ENCODE measurements at places on chromosomes 7 and 10.

- DNase-seq: no peak
Observed at GRCh38 chr7:149620961-149621360, 123.4 kb upstream of the ZNF746 start.

- DNase-seq: no peak
Observed at GRCh38 chr10:103512166-103512565, 18.7 kb downstream of the NEURL1 start.

DNA sequence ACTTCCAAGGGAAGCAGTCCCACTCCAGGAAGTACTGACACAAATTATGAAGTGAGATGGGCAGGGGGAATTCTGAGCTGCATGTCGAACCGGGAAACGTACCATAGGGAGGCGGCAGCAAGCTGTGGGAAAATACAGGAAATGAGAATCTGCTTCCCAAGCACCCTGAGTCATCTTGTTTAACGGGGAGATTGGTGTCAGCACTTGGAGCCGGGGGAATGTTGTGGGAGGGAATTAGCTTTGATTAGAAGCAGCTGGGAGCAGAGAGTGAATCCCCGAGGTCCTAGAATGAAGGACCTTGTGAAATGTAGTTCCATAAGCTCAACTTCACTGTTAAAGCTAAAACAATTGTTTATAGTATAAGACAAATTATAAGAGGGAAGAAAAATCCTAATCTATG is 141.4 kb upstream of the PRKCQ start:
- DNase-seq: no peak

GRCh38 chr7:96778263-96778662 is 68.6 kb upstream of the SEM1 start:
- DNase-seq: no peak

DNA sequence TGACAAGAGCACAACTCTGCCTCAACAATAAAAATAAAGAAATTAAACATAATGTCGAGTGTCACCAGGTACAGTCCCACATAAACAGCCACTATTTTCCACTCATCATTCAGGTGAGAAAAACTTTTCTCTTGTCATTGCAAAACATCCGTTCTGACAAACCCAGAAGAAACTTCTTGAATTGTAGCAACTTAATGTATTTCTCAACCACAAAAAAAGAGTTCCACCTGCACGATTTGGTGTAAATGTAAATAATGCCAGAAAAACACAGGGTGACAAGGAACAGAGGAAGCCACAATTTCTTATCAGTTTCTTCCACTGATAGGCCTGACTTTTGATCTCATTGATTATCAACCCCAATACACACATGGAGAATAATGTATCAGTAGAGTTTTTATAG is 26.8 kb upstream of the INSIG1 start:
- DNase-seq: no peak

DNA sequence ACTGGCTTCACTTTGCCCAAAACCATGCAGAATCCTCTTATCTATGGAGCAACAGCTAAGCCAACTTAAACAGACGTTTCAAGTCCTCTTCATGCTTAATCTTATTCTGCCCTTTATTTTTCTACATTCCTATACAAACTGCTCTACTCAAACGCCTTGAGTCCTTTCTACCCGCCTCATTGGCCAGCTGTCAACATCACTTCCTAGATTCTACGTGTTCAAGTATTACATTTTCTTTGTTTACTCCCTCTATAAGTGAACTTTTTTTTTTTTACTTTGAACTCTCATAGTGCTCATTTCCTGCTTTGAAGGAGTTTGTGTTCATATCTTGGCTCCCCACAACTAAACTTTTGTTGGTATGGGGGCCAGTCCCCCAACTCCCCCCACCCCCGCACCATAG is 28.9 kb upstream of the SLC26A5 start:
- DNase-seq: no peak

DNA sequence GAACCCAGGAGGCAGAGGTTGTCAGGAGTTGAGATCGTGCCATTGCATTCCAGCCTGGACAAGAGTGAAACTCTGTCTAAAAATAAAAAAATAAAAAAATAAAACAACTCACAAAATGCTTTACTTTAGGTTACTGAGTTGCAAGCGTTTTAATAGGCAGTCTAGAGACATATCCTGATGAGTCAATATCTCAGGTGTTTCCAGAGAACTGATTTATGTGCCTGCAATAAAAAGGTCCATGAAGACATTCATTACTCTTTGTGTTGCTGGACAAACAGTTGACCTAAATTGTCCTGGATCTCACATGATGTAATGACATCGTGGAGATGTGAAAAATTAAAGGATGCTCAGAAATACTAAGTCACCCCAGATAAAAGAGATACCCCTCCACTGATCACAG is 31.5 kb downstream of the CDNF start:
- no peak for DNase-seq

DNA sequence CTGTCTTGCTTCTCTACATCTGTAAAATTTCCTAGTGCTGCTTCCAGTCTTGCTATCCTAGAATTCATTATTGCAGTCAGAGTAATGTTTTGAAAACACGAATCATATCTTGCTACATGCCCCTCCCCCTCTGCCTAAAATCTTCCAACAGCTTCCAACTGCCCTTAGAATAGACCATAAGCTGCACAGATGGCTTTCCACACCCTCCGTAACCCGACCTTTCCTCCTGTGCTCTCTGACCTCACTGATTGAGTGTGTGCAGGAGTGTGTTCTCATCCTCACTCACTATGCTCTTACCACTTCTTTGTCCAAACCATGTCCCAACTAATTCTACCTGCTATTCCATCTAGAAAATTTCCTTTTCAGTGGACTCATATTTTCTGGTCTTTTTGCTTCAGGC is 121.2 kb upstream of the ANKRD1 start:
- no peak for DNase-seq

DNA sequence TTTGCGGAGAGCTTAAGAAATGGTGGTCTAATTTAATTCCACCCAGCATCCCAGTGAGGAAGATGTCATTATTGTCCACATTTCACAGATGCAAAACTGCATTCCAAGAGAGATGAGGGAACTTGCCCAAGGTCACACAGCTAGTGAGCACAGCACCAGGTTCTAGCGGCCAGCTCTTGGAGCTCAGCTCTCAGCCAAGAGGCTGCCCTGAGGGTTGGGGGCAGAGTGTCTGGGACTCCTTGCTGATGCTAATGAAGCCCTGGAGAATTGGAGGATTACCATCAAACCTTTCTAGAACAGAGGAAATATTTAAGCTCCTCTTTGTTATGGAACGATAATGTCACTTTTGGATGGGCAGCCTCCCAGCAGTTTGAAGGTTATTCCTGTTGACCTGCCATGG is 48.0 kb downstream of the PLPP4 start:
- no peak for DNase-seq

DNA sequence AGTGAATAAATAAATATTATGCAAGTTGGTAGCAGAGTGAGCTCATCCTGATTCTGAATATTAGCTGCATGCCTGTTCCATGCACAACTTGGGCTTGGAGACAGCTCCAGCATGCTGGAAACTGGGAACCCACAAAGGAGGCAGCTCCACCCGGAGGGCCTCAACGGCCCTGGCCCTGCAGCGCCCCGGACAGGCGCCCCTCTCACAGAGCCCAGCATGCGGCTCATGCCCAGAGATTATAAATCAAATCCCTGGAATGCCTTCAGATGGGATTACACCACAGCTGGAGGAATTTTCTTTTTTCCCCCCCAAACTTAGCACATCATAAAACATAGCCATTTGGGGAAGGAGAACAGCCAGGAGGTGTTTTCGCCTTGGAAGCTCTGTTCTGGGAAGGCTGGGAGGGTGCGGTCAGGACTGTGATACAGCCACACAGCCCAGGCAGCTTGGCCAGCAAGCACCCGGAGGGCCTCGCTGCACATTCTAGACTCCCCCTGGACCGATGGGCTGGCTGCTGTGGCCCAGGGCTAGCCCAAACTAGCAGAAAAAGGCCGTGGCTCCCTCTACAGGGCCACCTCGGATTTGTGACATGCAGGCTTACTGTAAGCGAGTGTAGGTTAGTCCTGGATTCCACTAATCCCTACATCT is 102.4 kb downstream of the PTPN20 start:
- DNase-seq: no peak

DNA sequence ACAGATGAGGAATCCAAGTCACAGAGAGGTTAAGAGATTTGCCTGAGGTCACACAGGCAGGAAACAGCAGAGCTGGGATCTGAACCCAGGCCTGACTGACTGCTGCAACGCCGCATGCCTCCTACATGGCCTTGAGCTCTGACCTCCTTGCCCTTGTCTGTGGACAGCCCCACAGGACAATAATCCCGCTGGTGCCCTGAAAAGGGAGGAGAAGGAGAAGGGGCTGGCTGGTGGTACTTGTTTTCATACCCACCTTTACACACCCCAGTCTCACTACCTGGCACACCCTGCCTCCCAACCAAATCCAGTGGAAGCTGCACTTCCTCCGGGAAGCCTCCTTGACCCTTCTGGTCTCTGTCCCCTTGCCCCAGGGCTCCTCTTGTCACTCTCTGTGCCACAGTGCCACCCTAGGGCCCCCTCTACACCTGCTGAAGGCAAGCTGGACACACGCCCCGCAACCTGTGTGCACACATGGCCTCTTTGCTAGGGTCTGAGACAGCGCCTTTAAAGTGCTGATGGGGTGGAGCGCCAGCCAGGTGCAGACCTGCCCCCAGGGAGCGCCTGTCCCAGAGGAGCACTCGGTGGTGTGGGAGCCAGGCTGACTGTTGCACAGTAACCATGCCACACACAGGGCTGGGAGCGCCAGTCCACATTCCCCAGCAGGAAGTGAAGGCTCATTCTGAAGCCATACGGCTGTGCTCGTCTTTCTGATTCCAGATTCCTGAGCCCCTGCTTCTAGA is 38.6 kb downstream of the ZCCHC24 start:
- no peak for DNase-seq

GRCh38 chr10:90930971-90931871 is 10.3 kb upstream of the ANKRD1 start:
- DNase-seq: no peak

DNA sequence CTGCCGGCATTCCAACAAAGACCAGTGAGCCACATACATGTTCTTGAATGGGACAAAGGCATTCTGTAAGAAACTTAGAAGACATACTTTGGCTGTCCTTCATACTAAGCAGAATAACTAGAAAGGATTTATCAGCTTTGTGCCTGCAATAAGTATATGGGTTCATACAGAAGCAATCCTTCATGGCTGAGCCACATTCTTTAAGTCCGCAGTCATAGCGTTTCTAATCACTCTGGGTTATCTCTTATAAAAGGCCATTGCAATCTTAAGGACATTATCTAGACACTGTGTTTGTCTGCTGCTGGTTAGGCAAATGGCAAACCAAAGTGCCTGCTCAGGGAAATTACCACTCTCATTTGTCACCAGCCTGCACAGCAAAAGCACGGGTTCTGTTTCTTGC is 488.4 kb downstream of the ACTR3B start:
- DNase-seq: no peak

DNA sequence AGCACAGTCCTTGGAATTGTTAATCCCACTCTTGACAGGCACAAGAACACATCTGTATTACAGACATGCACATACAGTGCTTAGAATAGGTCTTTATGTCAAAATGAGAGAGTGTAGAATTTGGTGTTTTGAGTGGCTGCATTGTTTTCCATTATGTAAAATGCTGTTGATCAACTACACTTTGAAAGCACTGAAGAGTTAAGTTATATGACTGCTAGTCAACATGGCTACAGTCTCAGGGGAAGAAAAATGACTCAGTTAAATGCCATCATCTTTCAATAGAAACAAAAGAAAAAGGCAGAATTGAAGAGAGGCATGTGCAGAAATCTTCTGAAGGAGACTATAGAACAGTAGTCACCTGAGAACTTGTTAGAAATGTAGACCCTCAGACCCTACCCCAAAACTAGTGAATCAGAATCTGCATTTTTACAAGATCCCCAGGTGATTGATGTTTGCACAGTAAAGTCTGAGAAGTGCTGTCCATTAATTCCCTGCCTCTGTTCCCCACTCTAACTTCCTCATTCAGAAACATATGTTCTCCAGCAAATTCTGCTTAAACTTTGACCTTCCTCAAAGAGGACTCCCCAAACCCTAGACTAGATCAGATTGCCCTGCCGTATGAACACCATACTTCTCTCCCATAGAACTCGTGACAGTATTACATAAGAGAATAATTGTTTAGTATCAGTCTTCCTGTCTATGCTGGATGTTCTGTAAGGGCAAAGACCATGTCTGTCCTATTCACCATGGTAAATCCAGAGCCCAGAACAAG is 16.0 kb downstream of the SND1 start:
- no peak for DNase-seq

GRCh38 chr10:22229802-22230157 is 12.0 kb upstream of the EBLN1 start:
- no peak for DNase-seq

GRCh38 chr7:77430927-77431326 is 14.8 kb upstream of the GSAP start:
- no peak for DNase-seq

DNA sequence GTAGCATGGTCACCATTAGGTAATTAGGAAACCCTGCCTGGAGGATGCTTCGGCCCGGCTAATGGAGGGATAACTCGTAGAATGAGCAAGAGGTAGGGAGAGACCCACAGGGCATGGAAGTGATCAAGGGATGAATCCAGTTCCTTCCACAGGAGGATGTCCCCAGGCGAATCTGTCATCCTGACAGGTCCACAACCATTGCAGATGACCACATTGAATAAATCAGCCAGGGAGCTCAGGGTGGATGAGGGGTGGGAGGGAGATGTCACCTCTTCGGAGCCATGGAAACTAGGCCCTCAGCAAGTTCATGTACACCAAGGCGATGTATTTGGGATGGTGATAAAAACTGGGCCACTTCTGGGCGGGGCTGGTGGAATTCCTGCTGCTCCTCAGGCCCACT is 28.5 kb downstream of the SH3PXD2A start:
- DNase-seq: no peak

- DNase-seq: no peak
Observed at GRCh38 chr7:10998996-10999757, 25.5 kb downstream of the PHF14 start.

GRCh38 chr7:40916813-40917212 is 782.0 kb downstream of the SUGCT start:
- no peak for DNase-seq

DNA sequence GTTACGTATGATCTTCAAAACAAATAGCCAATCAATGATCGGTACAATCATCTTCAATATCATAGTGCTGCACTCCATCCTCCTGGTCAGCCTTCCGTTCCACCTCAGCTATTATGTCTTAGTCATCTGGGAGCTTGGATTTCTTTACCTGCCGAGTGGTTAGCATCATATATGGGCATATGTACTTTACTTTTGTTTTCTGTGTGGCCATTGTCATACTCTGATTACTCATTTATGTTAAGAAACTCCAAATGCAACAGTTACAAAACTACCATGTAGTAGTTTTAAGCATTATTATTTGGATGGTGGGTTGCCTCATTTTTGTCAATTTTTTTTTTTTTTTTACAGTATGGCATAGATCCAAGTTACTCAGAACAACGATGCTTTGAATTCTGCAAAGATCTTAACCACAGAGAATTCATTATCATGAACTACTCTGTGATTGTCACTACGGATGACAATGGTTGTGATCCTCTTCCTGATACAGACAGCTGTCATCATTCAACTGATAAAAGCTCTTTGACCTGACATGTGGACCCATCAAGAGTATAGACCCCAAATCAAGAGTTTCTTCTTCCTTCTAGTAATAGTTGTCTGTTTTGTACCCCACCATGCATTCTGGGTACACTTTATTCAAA is 52.1 kb upstream of the NME8 start:
- DNase-seq: no peak

- no peak for DNase-seq
Observed at GRCh38 chr10:7492660-7493046, 81.8 kb upstream of the SFMBT2 start.
